Esophagus mucosa (tissue), 1 donor: ENCODE measurements at places on chromosomes 7 and 10.

DNA sequence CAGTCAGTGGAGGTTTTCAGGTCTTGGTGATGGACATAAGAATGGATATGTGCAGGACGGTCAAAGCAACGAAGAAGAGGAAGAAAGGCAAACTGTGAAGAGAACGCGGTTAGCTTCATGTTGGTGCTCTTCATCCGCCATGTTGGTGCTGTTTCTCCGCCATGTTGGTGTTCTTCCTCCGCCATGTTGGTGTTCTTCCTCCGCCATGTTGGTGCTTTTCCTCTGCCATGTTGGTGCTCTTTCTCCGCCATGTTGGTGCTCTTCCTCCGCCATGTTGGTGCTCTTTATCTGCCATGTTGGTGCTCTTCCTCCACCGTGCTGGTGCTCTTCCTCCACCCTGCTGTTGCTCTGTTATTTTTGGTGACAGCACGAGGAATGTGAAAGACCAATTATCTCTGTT is 95.4 kb downstream of the DOCK1 start:
- ATAC-seq, result no peak

DNA sequence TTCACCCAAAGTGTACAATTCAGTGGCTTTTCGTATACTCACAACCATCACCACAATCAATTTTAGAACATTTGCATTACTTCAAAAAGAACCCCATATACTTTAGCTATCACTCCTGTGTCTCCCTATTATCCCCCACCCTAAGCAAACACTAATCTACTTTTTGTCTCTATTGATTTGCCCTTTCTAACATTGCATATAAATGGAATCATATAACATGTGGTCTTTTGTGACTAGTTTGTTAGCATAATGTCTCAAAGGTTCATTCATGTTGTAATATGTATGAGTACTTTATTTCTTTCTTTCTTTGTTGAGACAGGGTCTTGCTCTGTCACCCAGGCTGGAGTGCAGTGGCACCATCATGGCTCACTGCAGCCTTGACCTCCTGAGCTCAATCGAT is 21.0 kb upstream of the DNAJC12 start:
- ATAC-seq, result no peak

DNA sequence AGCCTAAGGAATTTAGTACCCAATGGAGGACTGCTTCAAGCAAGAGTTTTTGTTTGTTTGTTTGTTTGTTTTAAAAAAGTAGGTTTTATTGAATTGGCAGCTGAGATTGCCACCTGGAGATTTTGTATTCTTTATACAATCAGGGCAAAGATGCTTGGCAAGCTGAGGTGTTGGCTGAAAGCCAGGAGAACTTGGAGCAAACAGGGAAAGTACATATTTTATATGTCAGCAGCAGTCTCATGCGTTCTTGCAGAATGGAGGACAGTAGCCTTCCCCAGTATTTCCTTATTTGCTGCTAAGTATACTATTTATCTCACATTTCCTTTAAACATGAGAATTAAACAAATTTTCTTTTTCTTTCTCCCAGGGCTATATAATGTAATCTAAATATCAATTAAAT is 22.6 kb upstream of the ICA1 start:
- ATAC-seq, result no peak

DNA sequence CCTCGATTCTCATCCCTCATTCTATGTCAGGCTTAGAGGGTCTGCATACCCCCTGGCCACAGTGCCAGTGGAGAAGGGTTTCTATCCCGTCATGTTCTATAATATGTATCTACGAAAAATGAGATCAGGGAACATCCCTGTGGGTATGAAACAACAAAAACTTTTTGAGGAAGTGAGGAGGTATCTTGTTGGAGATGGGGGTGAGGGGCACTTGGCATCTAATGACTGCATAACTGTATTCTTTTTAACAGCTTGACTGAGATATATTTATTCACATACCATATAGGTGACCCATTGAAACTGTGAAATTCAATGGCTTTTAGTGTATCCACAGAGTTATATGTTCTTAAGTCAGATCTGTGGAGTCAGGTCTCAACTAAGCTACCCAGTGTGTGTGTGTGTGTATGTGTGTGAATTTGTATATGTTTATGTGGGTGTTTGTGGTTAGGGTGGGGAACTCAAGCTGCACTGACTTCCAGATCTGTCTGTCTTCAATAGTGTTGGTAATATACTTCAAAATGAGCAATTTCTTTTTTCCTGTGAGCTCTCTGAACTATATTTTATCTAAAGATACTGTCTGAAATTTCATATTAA is 528.9 kb downstream of the CNTNAP2 start:
- no peak for ATAC-seq

DNA sequence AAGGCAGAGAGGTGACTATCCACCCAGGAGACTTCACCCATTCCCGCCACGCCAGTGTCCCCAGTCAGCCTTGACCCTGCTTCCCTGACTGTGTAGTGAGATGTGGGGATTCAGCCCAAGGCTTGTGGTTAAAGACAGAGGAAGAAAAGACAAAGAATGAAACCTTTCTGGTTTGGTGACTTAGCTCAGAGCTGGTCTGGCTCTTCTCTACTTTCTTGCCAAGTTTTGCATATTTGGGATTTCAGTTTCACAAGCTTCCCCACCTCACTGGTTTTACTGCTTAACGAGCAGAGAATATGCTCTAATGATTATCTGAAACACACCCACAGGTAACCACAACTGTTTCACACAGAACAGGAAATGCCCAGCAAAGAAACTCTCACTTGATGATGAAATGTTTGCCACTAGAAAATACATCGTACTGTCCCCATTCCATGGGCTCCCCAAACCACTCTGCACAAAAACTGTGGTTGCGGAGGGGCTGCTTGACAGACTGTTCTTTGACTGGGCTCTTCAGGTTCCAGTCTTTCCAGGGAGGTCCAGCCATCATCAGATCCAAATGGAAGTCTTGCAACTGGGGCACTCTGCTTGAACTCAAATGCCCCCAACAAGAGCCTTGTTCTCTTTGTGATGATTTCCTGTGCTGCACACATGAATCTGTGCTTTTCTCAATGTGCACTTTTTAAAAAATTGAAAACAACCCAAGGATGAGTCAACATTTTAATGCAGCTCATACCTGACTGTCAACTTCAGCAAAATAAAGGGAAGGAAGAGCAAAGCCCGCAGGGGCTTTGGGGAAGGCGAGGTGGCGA is 95.5 kb downstream of the CTBP2 start:
- peak; percentile 87 for ATAC-seq

DNA sequence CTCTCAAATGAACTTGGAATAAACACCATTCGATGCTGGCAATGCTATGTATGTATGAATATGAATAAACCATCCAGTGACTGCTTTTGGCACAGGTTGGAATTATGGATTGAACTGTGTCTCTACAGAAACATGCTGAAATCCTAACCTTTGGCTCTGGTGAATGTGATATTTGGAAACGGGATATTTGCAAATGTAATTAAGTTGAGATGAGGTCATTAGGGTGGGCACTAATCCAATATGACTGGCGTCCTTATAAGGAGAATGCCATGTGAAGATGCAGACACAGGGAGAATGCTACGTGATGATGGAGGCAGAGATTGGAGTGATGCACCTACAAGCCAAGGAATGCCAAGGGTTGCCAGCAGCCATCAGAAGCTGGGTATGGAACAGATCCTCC is 3.4 kb upstream of the ACTR3B start:
- ATAC-seq, result no peak

- ATAC-seq, result peak; percentile 7
Observed at GRCh38 chr7:47572094-47572445, 9.8 kb downstream of the TNS3 start.

- no peak for ATAC-seq
Observed at GRCh38 chr10:131933696-131934086, 32.9 kb downstream of the PPP2R2D start.

GRCh38 chr10:65470986-65471385 is 1454.8 kb upstream of the LRRTM3 start:
- no peak for ATAC-seq

GRCh38 chr7:106964466-106964865 is 80.0 kb upstream of the PRKAR2B start:
- no peak for ATAC-seq

DNA sequence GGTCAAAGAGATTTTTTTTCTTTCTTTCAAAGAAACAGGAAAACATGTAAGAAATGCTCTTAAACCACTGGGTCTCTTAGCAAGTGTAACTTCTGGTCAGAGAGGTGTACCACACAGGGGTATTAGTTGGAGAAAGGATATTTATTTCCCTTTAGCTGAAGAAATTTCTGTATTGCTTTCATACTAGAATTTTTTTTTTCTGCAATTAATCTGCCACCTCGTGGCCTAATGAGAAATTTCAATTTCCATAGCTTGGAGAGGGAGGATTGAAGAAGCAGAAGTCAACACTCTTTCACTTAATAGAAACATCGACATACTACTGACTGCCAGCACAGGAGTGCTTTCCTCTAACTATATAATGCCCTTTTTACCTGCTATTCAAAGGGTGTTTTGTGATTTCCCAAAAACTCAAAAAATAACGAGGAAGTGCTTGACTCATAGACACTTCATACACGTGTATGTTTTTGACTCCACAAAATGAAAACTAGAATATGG is 177.6 kb upstream of the NAMPT start:
- ATAC-seq, result peak; percentile 38

DNA sequence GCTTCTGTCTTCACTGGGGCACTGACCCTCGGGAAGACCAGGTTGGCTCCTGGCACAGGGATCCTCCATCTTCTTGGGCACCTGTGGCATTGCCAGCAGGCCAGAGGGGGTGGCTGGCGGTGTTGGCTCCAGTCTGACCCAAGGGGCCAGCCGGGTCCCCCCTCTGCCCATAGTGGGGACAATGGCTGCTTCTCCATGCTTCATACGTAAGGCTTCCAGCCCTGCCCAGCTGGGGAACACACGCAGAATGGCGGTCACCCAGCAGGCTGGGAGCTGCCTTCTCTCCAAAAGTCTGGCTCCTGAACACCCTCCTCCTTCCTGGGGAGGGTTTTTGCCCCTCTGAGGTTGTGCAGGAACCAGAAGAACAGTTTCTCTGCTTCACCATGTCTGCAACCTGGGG is 106.8 kb downstream of the NEURL1 start:
- no peak for ATAC-seq

DNA sequence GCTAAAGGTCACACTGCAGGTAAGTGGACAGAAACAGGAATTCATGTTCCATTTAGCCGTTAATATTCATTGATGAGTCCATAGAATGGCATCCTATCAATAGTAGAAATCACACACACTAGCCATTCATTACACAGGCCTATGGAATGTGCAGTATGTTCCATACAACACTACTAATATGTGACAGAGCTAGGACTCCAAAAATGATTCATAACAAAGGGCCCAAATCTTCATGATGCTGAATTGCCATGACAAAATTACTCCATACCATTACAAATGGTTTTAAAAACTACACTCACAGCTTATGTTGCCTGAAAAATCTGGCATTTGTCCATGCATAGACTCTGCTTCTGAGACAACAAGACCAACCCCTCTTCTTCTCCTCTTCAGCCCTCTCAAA is 549.1 kb downstream of the XPNPEP1 start:
- no peak for ATAC-seq

- ATAC-seq, result peak; percentile 83
Observed at GRCh38 chr7:115297656-115298055, 375.8 kb downstream of the MDFIC start.

DNA sequence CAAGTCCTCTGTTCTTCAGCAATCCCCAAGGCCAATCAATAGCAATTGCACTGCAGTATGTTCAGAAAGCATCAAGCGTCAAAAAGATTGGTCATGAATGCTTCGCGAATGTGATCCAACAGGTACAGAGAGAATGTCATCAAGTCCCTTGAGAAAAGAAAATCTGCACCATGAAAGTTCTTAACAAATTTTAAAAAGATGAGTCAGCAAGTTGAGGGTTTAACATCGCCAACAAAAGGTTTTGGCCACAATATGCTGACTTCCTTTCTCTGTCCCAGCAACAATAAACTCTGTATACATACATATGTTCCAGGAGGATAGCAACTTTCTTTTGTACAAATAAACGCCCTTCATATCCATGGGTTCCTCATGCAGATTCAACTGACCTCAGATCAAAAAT is 168.5 kb upstream of the C7orf33 start:
- ATAC-seq, result no peak

GRCh38 chr10:124151466-124152095 is 58.2 kb upstream of the CHST15 start:
- ATAC-seq, result no peak

GRCh38 chr10:18498998-18499397 is 152.4 kb downstream of the NSUN6 start:
- no peak for ATAC-seq

DNA sequence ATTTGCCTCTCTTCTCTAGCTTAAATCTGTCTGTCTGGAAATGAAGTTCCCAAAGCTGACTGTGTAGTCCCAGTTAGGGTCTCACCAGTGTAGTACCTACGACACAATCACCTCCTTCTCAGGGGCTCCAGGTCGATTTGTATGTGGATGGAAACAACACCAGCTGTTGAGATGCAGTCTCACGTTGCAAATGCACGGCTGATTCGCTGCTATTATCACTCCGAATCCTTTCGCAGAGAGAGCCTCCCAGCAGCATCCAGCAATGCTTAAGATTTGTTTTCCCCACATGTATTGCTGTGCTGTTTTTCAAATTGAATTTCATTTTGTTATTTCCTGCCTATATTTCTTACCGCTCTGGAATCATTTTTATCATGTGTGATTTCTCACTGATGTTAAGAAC is 16.3 kb downstream of the VSTM4 start:
- no peak for ATAC-seq
